ENCODE measurements at places on chromosomes 6 and 20.
A peak's percentile ranks its signal among the peaks of the same experiment; 100 is the strongest.

DNA sequence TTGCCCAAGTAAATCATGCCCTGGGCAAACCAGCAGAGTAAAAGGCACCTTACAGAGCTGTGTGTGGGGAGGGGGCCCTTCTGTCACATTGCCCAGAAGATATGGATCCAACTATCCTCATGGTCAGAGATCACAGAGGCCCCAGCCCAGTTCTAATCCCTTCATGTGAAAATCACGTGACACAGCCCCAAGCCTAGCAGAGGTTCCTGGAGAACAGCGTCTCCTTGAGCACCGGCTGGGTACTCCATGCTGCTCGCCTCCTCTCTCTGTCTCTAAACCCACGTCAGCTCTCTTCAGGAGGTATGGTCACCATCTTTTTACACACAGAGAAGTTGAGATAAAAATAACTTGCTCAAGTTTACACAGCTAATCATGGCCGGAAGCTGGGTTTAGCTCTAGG lies 230.2 kb downstream of the ANKRD60 start:
- no peak for DNase-seq

DNA sequence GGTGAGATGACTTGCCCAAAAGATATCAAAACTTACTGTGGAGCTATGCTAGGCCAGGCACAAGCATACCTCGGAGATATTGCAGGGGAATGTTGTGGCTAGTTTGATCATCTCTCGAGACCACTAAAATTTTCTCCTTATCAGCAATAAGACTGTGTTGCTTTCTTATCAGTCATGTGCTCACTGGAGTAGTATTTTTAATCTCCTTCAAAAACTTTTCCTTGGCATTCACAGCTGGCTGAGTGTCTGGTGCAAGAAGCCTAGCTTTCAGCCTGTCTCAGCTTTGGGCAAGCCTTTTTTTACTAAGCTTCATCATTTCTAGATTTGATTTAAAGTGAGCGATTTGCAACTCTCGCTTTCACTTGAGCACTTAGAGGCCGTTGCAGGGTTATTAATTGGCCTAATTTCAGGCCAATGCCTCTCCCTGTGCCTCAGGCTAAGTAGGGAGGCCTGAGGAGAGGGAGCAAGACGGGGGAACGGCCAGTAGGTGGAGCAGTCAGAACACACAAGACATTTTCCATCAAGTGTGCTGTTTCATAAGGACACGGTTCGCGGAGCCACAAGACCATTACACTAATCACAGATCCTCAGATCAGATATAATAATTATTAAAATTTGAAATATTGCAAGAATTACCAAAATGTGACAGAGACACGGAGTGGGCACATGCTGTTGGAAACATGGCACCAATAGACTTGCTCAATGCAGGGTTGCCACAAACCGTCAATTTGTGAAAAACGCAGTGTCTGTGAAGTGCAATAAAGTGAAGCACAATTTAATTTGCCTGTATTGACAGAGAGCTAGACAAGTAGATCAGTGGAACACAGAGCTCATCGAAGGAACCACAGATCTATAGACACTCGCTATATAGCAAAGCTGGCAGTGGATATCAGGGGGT lies 106.8 kb upstream of the SIRPG start:
- peak; percentile 77 for DNase-seq

DNA sequence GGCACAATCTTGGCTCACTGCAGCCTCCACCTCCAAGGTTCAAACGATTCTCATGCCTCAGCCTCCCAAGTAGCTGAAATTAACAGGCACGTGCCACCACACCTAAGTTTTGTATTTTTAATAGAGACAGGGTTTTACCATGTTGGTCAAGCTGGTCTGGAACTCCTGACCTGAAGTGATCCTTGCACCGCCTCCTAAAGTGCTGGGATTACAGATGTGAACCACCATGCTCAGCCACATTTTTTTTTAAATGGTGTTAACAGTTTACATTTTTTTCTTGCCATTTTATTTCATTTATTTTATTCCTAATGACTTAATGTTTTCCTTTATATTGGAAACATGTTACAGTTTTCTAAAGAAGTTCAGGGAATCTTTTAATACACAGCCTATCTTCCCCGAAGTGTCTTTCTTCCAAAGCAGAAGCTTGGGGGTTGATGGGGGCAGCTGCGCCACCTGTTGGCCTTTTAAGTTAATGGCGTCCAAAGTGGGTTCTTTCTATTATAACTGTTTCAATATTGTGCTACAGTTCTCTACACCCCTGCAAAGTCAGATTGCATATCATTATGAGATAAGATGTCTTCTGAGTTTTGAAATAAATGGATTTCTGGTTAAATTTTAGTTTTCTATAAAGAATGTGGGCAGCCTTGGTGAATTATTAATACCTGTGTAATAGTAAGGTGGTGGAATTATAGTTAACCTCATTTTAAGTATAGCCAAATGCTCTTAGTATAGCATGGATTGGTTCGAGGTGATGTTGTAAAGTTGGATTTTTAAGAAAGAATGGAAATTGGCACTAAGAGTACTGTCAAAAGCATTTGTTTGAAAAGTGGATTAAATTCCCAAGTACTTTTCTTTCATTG lies 42.0 kb upstream of the PLCG1 start:
- DNase-seq: peak; percentile 18

DNA sequence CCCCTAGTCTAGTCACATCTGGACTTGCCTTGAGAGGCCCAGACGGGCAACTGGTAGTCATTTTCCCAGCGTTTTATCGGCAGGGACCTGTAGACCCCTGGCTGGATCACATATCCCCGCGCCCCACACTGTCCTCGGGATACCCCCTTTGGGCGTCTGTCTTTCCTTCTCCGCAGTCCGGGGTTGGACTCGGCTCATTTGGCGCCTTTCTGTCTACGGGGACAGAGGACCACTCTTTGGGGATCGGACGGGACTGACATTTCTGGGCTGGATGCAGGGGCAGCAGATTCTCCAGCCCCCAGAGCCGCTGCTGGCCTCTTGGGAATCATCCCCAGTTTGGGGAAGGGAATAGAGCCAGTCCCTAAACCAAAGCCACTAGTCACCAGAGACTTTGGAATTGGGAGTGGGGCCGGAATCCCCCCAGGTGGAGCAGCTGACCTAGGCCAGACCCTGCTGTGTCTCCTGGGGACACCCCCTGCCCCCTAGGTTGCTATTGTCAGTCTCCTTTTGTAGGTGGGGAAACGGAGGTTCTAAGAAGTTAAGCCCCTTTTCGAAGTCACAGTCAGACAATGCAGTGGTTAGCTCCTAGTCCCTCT lies 734 bp downstream of the FAM110A start:
- no peak for DNase-seq

GRCh38 chr6:54267798-54268197 lies 40.4 kb upstream of the TINAG start:
- DNase-seq: no peak

GRCh38 chr6:129685662-129686031 lies 24.3 kb downstream of the ARHGAP18 start:
- no peak for DNase-seq

GRCh38 chr6:4308364-4308763 lies 173.0 kb upstream of the ECI2 start:
- DNase-seq: no peak

DNA sequence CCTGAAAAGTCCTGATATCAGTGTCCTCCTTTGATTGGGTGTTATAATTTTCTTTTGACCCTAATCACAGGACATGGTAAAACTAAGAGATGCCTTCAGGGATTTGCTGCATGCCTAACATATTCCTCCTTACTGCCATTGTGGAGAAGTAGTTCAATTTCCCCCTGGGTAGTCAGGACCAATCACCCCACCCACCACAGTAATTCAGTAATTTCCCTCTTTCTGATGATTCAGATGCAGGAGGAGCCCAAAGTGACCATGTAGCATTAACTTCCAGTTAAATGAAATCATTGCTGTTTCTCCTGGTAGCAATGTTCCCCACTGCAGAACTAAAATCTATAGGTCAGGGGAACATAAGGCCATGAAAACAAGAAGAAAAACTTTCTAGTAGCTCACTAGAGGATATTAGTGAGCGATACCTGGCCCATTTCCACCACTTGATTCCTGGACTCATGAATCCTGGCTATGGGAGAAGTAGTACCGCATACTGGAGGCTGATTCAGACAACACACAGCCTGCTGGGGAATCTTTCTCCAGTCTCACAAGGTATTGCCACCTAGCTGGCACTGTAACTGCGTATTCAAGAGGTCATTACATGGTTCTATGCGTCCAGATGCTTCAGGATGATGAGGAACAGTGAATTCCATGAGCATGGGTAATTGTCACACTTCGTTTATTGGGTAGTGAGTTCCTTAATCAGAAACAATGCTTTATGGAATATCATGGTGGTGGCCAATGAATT lies 561.2 kb downstream of the HAO1 start:
- no peak for DNase-seq

DNA sequence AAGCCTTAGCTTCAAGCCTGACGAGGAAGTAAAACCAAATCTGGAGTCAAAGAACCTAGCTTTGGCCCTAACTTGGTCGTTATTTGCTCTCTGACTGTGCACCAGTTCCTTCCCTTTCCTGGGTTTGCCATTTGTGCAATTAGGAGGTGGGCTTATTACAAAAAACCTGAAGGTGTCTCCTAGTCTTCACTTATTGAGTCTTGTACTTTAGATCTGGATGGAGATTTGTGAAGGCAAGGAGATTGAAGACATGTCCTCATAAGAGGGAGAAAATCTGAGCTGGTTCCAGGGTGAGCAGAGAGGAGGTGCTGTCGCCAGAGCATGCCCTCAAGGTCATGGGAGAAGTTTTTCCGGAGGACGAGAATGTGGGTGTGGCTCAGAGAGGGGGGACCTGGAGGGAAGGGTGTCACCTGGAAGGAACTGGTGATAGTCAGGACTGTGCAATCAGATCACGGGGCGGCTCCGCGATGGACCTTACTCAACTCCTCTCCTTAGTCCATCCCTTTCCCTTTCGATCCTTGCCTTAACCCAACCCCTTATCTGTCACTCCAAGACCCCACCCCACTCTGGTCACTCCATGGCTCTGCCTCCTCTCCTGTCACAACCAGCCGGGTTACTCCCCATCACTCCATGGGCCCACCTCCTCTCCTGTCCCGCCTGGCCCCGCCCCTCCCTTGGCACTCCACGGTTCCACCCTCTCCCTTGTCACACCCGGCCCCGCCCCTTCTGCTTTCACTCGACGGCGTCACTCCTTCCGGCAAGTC lies 588 bp upstream of the ACSS2 start:
- DNase-seq: peak; percentile 95

DNA sequence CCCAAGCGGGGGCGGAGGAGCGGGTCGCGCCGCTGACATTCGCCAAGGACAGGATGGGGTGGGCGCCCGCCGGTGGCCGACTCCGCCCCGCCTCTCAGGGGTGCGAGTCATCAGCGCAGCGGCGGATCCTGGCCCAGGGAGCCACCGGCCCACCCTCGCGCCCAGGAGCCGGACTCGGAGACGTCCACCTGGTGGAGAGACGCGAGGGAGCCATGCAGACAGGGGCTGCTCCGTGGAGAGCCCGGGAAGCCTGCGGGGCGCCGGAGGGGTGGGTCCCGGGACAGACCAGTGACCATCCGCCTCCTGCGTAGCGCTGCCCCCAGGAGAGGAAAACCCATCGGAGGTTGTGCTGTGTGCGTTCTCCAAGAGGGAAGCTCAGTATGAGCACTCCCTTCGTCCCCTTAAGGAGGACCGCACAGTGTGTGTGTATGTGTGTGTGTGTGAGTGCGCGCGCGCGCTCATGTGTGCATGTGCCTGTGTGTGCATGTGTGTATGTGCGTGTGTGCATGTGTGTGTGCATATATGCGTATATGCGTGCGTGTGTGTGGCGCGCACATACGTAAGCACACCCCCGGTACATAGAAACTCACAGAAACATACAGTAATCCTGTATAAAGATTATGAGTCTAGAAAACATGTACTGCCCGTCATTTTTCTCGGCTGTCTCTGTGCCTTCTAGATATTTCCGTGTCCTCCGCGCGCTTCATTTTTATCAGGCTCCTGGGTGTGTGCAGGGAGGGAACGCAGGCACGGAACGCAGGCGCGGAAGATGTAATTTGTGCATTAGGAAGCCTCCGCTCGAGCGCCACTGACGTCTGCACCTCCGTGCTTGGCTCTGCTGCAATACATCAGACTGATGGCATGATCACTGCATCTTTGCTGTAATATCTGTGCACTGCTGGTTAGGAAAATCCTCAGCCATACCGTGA lies 158.9 kb downstream of the TBXT start:
- no peak for DNase-seq

GRCh38 chr6:89536231-89536630 lies 102.3 kb downstream of the LYRM2 start:
- DNase-seq: no peak

GRCh38 chr6:134738211-134738885 lies 211.6 kb downstream of the ALDH8A1 start:
- no peak for DNase-seq

GRCh38 chr20:13799974-13800373 lies 15.1 kb downstream of the NDUFAF5 start:
- DNase-seq: no peak

GRCh38 chr6:151451417-151451949 lies 443 bp downstream of the RMND1 start:
- no peak for DNase-seq

- DNase-seq: no peak
Measured at GRCh38 chr6:65979120-65979519, 272.1 kb upstream of the EYS start.

DNA sequence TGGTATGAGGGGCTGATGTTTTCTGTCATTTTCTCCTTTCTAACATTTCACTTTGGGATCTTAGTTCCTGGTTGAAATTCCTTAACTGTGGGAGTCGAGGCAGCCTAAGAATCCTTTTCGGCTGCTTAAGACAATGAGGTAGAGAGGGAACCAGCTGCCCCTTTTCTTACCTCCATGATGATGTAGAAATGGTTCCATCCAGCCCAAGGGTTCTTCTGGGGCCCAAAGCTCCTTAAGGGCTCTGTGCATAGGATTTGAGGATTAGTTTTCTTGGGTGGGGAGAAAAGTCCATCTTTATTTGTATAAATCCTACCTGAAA lies 33.5 kb downstream of the SYNJ2 start:
- DNase-seq: no peak

DNA sequence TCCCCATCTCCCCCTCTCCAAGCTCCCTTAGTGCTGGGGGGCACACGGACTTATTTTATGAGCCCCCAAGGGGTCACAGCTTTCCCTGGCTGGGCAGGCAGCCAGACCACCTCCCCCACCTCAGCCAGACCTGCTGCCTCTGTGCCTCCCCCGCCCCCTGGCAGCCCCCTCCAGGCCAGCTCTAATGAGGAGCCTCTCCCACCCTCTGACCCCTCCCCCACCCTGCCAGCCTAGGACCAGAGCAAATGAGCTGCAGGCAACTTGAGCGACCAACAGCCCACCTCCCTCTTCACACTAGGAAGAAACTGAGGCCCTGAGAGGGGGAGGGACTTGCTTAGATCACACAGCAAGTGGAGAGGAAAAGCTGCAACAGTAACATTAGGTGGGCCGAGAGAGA lies 1.9 kb downstream of the GDF5 start:
- DNase-seq: no peak

GRCh38 chr6:94300424-94301144 lies 881.2 kb upstream of the EPHA7 start:
- DNase-seq: no peak

Data from Panc1 (cell line).